ENCODE measurements at places on chromosomes 11 and 22.

- DNase-seq = no peak
Observed at GRCh38 chr11:123427405-123427804, 2.7 kb upstream of the GRAMD1B start.

DNA sequence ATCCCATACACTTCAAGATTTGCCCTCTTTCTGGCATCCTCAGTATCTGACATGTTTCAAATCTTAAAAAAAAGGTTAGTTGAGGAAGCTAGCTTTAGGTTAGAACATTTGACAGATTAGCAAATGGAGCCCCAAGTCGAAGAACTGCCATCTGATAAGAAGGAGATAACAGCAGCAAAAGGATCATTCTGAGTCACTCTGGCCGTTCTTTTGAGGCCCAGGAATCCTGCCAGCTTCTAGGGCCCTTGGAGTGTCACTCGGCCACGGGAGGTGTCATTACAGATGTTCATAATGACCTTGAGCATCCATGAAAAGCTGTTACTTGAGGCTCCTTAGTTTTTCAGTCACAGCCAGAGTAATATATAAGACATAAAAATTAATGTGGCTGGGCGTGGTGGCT lies 132.1 kb upstream of the RASSF10 start:
- no peak for DNase-seq

DNA sequence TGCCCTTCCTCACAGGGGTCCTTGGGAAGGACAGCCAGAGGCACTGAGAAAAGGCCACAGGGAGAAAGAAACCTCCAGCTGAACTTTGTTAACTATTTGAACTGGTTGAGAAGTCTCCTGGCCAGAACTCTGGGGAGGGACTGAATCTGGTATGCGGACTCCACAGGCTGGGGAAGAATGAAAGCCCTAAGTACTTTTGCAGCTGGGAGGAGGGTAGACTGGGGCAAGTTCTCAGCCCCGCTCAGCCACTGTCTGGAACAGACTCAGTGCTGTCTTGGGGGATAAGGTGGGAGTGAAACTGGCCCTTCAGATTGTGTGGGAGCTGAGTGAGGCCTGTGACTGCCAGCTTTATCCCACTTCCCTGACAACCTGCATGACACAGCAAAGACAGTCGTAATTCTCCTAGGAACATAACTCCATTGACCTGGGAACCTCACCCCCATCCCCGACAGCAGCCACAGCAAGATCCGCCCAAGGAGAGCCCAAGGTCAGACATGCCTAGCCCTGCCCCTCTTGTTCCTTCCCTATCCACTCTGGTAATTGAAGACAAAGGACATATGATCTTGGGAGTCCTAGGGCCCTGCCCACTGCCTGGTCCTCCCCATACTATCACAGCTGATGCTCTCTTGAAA lies 475.1 kb upstream of the CNTN5 start:
- no peak for DNase-seq

DNA sequence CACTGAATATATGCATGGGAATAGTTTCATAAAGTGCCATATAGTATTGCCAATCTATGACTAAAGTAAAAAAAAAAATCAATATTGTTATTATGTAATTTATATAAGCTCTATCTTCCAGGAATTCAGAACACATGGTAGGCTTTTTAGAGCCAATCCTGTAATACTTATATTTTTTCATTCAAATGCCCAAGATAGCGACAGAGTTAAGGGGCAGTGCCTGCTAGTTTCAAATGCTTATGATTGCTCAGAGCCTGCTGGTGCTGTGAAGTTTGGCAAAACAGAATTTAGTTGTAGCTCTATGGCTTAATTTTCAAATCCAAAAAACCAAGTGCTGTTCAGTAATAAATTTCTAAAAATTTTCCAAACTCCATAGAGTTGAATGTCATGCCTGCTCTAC lies 39.0 kb upstream of the BLID start:
- no peak for DNase-seq

GRCh38 chr11:118318124-118318523 lies 13.6 kb downstream of the CD3E start:
- no peak for DNase-seq

GRCh38 chr11:119025978-119026766 lies 4.5 kb downstream of the SLC37A4 start:
- no peak for DNase-seq

DNA sequence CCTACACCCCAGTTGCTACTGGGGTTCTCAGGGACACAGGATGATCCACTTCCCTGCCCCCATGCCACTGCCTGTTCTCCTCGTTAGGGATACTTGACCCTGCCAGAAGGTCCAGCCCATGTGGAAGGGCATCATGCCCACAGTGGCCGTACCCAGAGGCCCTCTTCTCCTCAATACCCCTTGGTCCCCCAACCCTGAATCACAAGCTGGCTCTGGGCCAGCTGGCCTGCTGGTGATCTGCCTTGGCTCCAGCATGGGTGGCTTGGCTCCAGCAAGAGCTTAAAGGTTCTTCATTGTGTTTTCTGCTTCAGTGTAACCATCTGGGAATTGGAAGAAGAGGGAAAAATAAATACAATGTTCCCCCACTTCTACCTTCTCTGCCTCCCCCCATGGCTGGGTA lies 11.1 kb upstream of the TPBGL start:
- no peak for DNase-seq

GRCh38 chr11:11260903-11261302 lies 92.1 kb downstream of the CSNK2A3 start:
- DNase-seq = no peak

- DNase-seq = no peak
Observed at GRCh38 chr11:70725278-70725677, 326.9 kb downstream of the CTTN start.

DNA sequence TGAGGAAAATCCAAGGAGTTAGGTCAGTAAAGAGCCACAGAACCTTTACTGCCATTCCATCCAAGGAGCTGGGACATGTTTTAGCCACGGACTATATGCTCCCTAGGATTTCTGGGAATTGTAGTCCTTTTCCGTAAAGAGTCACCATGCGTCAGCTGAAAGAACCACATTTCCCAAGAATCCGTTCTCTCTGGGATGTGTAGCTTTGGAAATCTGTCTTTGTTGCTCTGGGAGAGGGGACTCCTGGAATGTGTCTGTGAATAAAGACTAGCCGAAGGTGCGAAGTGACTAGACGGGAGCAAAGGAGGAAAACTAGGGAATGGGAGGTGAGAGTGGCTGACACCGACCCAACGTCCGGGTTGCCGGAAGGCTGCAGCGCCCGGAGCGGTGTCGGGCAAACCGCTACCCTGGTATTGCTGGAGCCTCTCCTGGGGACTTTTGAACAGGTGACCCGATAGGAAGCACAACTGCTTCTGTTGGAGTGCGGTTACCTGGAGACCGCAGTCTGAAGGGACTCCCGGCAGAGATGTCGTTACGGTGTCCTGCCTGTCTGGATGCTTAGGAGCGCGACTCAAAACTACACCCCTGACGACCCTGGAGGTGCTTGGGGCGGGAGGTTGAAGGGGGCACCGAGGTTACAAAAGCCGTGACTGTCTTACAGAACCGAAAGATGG lies at the start of gene IFTAP:
Gene IFTAP, plus strand, starts transcription at position 187 of the 674 bp plus-strand sequence. CDS start 15,602 bp downstream, outside the sequence.
- peak; percentile 21 for DNase-seq

All from activated naive CD8-positive, alpha-beta T cell treated with anti-CD3 and anti-CD28 coated beads, Interleukin-2, amount 50 U/mL, for 24 hours (primary cell).